ENCODE measurements at places on chromosomes 5 and 9. TPM values are rescaled to one million over a fixed set of nuclear protein-coding genes. Genes with fewer than 3 reads are reported as not detected.

- DNase-seq = no peak
Measured at GRCh38 chr9:136422876-136423275, 12.4 kb downstream of the PMPCA start.

DNA sequence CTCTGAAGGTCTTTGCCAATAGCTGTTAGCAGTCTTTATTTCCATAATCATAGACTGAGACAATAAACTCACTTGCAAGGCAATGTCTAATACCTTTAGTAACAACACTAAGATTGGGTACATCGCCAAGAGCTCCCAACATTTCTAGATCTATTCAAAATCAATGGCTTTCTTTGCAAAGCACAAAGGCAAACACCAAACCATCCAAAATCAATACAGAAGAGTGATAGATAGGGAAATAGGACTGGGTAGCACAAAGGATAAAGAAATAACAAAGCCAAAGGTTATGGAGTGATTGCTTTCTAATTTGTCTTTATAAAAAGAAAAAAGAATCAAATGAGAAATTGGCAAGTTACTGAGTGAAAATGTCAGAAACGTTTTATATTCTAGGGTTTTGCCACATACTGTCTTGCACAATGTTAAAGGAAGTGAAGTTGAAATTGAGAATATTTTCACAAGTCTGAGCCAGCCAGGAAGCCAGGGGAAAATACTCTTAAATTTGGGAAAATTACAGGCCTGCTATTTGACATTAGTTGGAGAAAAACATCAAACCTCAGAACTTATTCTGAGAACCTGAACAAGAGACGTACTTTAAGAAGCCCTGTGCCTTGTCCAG lies 53.3 kb upstream of the LHFPL2 start:
- DNase-seq = no peak

DNA sequence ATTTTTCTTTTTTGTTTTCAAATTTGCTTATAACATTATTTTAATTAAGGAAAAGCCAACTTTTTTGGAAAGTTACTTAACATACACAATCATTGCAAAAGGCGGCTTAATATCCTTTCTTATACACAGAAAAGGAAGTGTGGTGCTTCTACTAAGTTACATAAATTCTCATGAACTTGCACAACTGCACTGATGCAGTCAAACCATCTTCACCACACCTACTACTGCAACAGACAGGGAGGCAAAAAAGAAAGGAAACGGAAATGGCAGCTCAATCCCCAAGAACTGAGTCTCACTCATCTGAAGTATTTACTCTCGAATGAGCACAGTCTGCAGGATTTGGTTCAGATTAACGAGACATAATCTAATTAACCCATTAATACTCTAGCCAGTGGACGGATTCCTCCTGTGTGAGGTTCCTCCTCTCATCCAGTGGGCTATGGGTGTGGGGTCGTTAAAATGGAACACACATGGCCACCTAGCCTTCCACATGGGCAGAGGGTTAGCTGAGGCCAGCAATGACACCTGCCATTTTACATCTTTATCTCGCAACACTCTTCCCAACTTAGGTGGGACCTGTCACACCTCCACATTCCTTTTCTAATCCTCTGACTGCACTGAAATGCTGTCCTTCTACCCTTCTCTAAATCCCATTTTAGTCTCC lies 30.0 kb downstream of the GOLM1 start:
- DNase-seq = no peak

DNA sequence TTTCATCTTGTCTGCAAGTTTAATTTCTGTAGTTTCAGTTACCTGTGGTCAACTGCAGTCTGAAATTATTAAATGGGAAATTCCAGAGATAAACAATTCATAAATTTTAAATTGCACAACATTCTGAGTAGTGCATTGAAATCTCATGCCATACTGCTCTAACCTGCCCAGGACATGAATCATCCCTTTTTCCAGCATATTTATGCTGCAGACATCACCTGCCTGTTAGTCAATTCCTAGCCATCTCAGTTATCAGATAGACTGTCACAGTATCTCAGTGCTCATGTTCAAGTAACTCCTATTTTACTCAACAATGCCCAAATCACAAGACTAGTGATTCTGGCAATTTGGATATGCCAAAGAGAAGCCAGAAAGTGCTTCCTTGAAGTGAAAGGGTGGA lies 223.0 kb upstream of the GRIA1 start:
- peak; percentile 3 for DNase-seq

GRCh38 chr9:5041390-5042115 lies 56.5 kb downstream of the JAK2 start:
- no peak for DNase-seq

DNA sequence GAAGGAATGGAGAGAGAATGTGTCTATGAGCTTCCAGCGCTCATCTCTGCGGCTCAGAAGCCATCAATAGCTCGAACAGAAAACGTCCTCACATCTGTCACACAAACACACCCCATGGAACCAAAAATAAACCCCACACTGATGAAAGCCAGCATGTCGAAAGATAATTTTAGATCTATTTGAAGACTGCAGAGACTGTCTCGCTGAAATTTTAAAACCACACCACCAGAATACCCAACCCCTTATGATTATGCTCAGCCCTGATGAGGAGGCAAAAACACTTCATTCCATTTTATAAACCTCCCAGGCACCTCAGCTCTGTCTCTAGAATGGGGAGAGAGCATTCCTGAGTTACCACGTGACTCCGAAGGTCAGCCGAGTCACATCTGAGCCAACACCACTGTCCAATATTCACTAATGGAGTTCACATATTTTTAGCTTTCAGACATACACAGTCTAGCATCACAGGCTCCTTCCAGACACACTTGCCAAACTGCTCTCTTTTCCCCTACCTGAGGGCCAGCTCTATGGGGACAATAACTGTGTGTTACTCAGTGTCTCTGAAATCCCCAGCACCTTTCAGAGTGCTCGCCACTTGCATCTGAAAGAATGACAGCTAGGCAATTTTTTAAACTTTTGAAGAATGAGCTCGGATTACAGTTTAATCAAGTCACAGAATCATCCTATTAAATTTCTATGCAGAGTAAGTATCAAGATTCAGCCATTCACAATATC lies 63.2 kb downstream of the SERINC5 start:
- DNase-seq = no peak

GRCh38 chr5:91065496-91065895 lies 317.6 kb downstream of the ARRDC3 start:
- DNase-seq = no peak

DNA sequence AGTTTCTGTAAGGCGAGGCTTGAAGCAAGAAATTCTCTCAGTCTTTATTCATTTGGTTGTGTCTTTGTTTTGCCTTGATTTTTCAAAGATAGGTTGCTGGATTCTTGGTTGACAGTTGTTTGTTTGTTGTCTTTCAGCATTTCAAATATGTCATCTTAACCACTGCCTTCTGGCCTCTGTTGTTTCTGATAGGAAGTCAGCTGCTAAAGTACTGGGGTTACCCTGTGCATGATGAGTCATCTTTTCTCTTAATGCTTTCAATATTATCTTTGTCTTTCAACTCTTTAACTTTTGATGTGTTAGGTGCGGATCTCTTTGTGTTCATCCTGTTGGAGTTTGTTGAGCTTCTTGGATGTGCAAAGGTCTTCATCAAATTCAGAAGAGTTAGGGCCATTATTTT lies 1571.3 kb downstream of the MAT2B start:
- no peak for DNase-seq

DNA sequence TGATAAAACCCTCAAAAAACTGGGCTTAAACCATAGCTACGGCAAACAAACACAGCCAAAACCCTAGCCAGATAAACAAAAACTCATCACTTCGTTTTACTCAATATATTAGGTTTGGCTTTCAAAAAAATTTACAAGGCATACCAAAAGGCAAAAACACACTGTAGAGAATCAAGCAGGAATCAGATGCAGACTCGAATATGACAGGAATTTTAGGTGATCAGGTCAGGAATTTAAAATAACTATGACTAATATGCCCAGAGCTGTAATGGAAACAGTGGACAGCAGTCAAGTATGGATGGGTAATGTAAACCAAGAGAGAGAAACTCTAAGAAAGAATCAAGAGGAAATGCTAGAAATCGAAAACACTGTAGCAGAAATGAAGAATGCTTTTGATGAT lies 26.5 kb upstream of the DOCK2 start:
- peak; percentile 56 for DNase-seq

GRCh38 chr9:18922161-18922885 lies 110.7 kb downstream of the SAXO1 start:
- no peak for DNase-seq

- DNase-seq = peak; percentile 96
Measured at GRCh38 chr5:1521671-1522600, 1.8 kb downstream of the LPCAT1 start.

DNA sequence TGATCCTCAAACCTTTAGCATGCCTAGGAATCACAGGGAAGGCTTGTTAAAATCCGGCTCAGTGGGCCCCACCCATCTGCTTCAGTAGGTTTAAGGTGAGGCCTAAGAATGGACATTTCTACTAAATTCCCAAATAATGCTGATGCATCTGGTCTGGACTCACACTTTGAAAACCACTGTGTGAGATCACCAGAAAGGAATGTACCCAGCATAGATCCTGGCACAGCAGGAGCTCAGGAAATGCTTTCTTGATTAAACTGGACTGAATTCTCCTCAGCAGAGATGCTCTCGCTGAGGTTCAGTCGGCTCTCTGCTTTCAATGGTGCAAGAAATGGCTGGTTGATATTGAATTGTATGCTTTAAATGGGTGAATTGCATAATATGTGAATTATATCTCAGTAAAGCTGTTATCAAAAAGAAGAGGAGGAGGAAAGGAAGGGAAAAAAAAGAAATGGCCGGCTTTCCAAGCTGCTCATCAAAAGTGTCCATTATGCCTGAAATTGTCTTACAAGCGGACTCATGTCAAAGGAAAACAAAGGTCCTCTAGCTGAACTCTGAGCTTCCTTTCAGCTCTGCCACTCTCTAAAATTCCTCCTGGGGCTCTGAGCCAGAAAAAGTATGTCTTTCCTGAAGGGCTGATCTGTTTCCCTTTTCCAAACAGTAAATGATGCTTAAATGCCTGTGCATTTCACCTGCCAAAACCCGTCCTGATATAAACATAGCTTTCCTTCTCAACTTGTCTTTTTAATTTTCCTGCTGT lies 77.6 kb upstream of the SAP30L start:
- DNase-seq = peak; percentile 97

- no peak for DNase-seq
Measured at GRCh38 chr5:34771076-34771475, 67.9 kb upstream of the TTC23L start.

- DNase-seq = peak; percentile 52
Measured at GRCh38 chr9:117104716-117105495, 310.0 kb downstream of the ASTN2 start.

GRCh38 chr5:141995656-141996055 lies 17.2 kb downstream of the GNPDA1 start:
- DNase-seq = no peak

GRCh38 chr5:57532513-57533497 lies 50.2 kb upstream of the ACTBL2 start:
- peak; percentile 72 for DNase-seq

GRCh38 chr9:95755421-95755730 lies 120.1 kb upstream of the ERCC6L2 start:
- no peak for DNase-seq

GRCh38 chr9:89046832-89047231 lies 55.6 kb downstream of the S1PR3 start:
- no peak for DNase-seq

DNA sequence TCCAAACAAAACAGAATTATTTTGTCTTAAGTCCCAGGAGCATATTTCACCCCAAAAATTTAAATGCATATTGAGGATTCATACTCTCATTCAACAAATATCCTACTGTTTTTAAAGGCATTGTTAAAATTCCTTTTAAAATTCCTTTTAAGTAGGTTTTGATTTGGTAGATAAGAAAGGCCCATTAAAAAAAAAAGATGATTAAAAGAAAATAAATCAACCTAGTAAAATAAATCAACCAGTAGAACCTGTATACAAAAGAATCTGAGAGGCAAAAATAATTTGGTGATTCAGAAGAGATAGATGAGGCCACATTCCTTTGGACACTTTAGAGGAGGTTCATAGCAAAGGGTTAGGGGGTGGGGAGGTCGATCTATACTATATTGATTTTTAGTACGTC lies 585.3 kb upstream of the TLE4 start:
- DNase-seq = no peak

- DNase-seq = peak; percentile 84
Measured at GRCh38 chr5:38926121-38926520, 80.3 kb downstream of the OSMR start.

- DNase-seq = peak; percentile 92
Measured at GRCh38 chr5:132263548-132264261, 6.2 kb downstream of the PDLIM4 start.

- DNase-seq = no peak
Measured at GRCh38 chr5:175195698-175196656, 248.0 kb downstream of the DRD1 start.

GRCh38 chr5:98110282-98110691 lies 663.2 kb upstream of the RGMB start:
- peak; percentile 56 for DNase-seq

DNA sequence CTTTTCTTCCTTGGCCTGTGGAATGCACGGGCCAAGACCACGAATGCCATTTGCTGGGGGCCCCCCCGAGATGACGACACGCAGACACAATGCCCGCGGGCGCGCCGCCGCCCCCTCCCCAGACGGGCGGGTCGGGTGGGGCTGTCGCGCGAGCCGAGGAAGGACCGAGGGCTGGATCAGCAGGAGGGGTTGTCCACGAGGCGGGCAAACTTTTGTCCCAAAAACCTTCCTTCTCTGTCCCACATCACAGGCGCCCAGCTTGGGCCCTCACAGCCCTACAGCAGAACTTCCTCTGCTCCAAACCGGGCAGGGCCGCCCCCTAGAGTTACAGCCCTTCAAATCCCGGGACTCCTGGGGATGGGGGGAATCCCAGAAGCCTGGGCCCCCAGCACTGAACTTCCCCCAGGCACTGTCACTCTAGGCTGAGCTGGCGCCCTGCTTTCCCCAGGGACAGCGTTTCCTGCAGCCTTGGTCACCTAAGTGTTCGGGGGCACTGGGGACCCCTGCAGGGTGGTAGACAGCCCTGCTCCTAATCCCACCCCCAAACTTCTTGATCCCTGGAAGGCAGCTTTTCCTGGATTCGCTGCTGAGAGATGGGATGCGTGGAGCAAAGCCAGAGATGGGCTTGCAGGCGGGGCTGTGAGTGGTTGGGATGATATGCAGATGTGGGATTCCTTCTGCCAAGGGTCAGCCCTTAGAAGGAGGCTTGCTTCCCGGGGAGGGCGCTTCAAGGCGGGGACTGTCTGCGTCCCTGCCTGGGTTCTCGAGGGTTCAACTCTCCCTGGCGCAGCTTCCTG lies 980 bp downstream of the COL5A1 start:
- DNase-seq = peak; percentile 76

- DNase-seq = no peak
Measured at GRCh38 chr5:102211165-102211564, 84.9 kb downstream of the SLCO4C1 start.

- DNase-seq = no peak
Measured at GRCh38 chr9:103680581-103680980, 413.5 kb upstream of the SMC2 start.

GRCh38 chr9:27436234-27436633 lies 87.9 kb upstream of the IFNK start:
- DNase-seq = no peak

GRCh38 chr5:150484964-150485692 lies 22.8 kb upstream of the NDST1 start:
- DNase-seq = no peak

The AFF4 gene
- total RNA-seq = 26.7 TPM

The FSTL4 gene
- total RNA-seq = 0.47 TPM

The SAPCD2 gene
- 69.2 TPM for total RNA-seq

The PCDHGC5 gene
- total RNA-seq = 1.4 TPM

The FKBP15 gene
- total RNA-seq = 22.0 TPM

The C8G gene
- total RNA-seq = 0.47 TPM
